Esophagus mucosa (tissue), 1 donor: ENCODE measurements at places on chromosomes 7 and 10.

GRCh38 chr7:105655500-105656380, 74.4 kb upstream of the EFCAB10 start:
- no peak for ATAC-seq

GRCh38 chr7:112987171-112987570, 99.5 kb downstream of the GPR85 start:
- no peak for ATAC-seq

- ATAC-seq, result no peak
Observed at GRCh38 chr7:95687759-95688343, 84.5 kb upstream of the DYNC1I1 start.

GRCh38 chr10:110820321-110820814, 51.4 kb upstream of the PDCD4 start:
- no peak for ATAC-seq

DNA sequence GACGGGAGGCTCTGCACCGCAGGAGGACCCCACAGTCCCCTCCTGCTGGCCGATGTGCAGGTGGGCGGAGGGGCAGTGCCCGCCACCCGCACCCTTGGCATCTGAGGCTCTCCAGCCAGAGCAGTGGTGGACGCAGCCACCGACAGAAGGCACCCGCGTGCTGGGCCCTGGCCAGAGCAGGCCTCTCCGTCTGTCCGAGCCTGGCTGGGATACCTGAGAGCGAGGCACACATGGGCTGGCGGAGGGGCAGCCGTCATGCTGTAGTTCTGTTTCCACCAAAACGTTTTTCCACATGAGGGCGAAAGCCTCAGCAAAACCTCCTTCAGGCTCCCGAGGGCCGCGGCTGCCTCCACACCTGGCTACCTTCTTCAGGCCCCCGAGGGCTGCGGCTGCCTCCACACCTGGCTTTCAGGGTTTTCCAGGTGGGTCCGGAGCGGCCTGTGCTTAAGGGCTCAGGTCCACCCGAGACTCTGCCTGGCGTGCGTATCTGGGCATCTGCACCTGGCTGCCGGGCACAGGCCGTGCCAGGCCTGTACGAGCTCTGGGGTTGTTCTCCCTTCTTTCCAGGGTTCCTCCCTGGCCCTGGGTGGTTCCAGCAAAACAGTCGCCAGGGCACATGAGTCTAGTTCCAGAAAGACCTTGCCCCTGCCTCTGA, 115.5 kb downstream of the INPP5A start:
- ATAC-seq, result no peak

GRCh38 chr10:4281190-4281825, 496.3 kb upstream of the KLF6 start:
- no peak for ATAC-seq

- ATAC-seq, result no peak
Observed at GRCh38 chr7:134450294-134451000, 8.5 kb downstream of the AKR1B1 start.

GRCh38 chr10:21831986-21832820, 171.3 kb downstream of the DNAJC1 start:
- ATAC-seq, result no peak

DNA sequence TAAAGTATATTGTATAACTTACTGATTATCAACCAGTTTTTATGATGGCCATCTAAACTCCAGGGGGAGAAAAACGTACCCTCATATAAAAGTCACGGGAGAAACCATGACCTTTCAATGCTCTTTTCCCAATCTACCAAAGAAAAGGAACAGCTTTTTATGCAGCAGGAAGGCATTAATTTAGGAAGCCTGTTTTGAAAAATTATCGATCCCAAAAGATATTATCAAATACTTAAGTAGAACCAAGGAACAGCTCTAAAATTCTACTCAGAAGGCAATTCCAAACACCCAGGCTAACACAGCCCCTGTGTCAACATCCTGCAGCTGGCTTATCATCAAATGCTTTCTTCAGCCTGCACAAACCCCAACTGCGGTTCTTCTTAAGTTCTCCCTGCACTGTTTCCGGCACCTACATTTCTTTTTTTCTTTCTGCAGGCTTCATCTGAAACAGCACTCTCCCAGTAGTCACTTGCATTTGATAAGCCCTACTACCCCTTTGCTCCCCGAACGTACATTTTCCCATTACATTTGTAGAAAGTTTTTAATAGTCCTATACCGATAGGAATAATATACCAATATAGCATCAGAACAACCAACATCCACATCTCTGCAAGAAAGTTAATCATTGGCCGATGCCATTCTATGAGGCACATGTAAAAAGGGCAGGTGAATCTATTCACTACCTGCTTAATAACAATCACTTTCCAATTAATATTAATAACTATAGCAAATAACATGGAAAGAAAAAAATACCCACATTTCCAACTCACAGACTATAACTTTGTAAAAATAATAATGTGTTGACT, 47.9 kb downstream of the PIP4K2A start:
- ATAC-seq, result no peak

GRCh38 chr7:128701062-128701785, 29.1 kb downstream of the GARIN1A start:
- peak; percentile 50 for ATAC-seq

- ATAC-seq, result no peak
Observed at GRCh38 chr10:2488446-2489005, 578.8 kb upstream of the PFKP start.

DNA sequence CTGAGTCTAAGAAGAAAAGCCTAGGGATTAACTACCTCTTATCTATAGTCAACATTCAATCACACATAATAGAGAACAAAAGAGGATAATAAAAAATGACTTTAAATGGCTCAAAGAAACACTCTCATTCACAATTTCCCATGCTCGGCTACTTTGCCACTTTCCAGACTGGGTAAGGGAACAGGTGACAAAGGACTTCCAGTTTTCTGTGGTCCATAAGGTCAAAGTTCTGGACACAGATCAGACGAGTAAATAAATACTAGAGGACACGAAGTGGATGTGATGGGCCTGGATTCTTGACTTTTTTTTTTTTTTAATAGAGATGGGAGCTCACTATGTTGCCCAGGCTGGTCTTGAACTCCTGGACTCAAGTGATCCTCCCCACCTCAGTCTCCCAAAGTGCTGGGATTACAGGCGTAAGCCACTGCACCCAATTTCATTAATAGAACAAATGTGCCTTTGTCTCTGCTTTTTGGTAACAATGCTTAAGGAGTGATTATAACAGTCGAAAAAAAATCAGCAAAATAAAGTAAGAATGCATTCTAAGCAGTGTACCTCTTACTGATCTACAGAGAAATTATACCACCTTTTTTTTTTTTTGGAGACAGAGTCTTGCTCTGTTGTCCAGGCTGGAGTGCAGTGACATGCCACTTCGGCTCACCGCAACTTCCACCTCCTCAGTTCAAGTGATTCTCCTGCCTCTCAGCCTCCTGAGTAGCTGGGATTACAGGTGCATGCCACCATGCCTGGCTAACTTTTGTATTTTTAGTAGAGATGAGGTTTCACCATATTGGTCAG, 70.6 kb downstream of the WAPL start:
- ATAC-seq, result no peak

DNA sequence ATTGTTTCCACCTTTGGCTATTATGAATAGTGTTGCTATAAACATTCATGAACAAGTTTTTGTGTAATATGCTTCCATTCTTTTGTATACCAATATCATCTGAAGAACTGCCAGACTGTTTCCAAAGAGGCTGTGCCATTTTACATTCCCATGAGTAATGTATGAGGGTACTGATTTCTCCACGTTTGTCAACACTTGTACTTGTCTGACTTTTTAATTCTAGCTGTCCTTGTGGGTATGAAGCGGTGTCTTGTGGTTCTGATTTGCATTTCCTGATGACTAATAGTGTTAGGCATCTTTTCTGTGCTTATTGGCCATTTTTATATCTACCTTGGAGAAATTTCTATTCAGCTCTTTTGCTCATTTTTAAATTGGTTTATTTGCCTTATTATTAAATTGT, 52.8 kb downstream of the LSMEM1 start:
- no peak for ATAC-seq

- no peak for ATAC-seq
Observed at GRCh38 chr7:28647076-28647421, 234.7 kb downstream of the CREB5 start.

DNA sequence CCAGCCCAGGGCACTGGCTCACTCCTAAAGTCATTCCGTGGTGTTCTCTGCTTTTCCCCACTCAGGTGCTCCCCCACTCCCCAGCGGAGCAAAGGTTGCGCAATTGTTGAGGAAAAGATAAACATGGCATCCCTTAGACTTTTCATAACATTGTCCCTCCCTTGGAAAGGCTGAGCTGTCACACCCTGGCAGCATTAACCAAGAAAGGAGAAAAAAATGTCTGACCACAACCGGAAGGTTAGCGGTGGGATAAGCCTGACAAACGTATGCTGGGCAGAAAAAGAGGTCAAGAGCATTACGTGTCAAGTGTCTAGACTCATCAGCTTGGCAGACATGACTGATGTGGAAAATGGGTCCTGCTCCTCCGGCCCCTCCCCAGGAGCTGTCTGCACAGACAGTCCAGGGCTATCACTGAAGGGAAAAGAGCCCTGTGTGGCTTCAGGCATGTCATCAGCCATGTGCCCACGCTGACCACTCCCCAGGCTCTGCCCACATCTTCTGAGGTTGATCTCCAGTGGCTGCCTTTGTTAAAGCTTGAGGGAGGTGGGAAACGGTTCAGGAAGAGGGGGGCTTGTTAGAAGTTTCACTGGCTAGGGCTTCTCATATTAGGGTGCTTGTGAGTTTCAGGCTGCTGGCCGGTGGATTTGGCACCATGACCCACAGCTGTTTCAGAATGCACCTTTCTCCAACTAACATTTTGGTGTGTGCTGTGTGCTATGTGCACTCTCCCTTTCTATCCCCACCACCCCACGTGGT, 30.1 kb downstream of the BTBD16 start:
- no peak for ATAC-seq

GRCh38 chr7:7650682-7651206, 10.2 kb downstream of the UMAD1 start:
- ATAC-seq, result no peak

GRCh38 chr7:132072873-132073272, 503.4 kb downstream of the PLXNA4 start:
- no peak for ATAC-seq

DNA sequence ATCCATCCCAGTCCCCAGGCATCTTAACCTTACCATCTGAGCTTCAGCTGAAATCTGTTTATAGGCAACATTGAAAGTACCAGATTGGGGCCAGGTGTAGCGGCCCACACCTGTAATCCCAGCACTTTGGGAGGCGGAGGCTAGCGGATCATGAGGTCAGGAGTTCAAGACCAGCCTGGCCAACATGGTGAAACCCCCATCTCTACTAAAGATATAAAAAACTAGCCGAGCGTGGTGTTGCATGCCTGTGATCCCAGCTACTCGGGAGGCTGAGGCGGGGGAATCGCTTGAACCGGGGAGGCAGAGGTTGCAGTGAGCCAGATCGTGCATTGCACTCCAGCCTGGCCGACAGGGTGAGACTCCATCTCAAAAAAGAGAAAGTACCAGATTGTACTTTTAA, 39.0 kb downstream of the CRCP start:
- no peak for ATAC-seq

GRCh38 chr7:29435167-29435566, 128.5 kb upstream of the PRR15 start:
- ATAC-seq, result no peak

GRCh38 chr10:23192712-23193434, 761 bp downstream of the PTF1A start:
- no peak for ATAC-seq

DNA sequence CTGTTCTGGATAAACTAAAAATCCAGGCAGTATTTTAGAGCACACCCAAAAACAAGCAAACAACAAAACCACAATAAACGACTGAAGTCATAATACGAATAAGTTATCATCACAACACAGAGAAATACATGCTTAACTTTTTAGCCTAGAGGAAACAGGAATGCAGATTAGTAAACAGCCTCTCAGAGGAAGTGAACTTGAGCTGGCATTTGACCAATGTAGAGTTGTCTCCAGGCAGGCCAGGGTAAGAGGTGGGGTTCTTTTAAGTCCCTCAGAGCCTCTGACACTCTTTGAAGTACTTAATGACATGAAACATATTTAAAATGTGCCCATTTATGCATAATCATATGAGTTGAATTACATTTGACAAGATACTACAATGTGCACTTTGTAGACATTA, 43.3 kb upstream of the PLXDC2 start:
- ATAC-seq, result no peak

DNA sequence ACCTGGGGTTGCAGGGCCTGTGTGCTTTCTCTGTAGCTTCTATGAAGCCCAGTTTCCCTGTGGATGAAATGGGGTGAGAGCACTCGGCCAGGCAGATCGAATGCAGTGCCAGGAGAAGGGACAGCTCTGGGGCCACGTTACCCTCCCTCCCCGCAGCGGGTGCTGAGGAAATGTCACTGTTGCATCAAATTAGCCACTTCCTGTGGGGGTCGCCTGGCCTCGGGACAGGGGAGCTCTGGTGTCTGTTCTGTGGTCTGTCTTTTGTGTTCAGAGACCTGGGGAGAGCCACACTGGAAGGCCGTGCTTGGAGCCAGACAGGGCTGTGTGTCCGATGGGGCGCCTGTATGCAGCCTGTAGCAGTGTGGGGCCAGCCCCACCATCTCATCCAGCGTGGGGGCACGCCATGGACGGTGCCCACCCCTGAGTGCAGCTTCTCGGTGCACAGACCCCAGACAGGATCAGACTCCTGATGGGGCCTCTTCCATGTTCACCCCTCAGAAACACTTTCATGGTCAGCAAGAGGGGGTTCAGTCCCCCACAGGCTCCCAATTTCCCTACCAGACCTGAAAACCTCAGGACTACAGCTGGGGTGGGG, 13.6 kb downstream of the TTYH3 start:
- ATAC-seq, result no peak

DNA sequence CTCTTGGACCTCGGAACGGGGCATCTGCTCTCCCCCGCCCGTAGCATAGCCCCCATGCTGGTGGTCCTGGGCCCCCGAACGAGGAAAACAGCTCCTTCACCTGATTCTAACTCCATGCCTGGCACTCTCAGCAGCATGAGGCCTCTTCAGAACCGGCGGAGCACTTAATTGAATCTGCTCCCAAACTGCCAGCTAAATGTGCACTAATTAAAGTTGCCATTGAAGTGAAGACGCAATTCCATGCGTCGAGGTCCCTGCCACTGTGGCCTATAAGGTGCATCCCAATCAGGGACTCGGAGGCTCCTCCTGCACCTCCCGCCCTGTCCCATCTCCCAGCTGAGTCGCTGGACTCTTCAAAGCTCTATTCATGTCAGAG, 41.3 kb upstream of the ADGRA1 start:
- ATAC-seq, result no peak

DNA sequence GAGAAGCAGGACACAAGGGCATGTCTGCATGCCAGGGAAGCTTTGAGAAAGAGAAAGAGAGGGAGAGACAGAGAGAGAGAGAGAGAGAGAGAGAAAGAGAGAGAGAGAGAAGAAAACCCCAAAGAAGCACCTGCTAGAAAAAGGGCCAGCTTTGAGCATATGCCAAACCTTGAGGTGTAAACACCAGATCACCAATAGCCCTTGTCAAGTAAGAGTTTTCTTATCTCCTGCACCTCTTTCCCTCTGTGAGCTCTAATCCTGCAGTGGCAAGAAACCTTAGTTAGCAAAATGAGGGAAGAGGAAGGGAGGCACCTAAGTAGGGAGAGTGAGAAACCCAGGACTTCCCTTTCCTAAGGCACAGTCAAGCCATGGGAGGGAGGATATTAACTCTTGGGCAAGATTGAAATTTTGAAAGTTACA, 11.3 kb upstream of the TRDMT1 start:
- ATAC-seq, result no peak
